Liver (tissue), 10 donors: ENCODE measurements at places on chromosomes 3 and 15.

- no peak for DNase-seq
Observed at GRCh38 chr3:62467966-62468722, 94.8 kb upstream of the FEZF2 start.

DNA sequence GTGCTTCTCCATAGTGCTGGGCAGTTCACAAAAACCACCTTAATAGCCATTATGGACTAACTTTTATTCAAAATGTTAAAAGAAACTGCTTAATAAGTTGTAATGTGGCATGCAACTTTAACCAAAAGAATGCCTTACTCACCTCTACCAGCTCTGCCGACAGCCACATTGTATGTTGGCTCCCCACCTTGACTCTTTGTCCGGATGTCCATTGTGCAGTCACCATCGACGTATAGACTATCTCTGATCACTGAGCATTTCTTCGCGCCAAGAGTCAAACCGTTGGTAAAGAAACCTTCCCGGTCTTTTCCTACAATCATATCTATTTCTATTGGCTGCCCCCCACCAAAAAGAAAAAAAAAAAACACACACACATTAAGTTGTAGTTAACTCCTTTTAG is 2.5 kb downstream of the PFN2 start:
- DNase-seq = no peak

GRCh38 chr3:50146316-50146901 is 8.7 kb upstream of the SEMA3F start:
- DNase-seq = no peak

DNA sequence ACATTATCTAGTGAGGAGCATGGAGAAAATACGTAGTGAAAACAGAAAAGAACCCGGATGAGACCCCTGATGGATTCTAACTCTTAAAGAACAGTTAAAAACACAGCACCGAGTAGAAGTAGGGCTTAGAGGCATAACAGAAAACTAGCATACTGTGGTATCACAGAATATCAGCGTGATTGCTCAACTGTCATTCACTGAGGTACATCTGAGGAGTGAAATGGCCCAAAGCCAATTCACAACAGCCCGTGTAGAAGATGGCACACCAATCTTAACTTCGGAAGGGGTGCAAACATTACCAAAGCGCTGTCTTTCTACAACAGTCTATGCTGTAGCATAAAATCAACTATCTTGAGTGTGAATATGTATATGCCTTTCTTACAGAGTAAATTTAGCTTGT is 1.8 kb downstream of the CLASP2 start:
- no peak for DNase-seq

DNA sequence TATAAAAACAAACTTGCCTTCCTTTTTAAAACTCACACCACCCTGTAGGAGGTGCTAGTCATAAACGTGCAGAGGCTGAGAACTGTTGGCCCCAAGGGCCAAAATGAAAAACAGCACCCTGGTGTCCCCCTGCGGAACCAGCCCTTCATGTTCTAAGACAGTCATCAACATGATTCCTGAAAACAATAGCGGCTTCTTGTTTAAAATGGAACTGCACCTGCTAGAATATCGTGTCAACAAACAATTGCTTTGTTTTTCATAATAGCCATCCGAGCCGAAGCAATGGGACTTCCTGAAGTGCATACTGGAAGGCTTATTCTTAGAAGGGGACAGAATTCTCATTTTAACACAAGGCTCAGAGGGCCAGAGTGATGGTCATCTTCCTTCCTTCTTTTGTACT is 43.7 kb downstream of the MECOM start:
- DNase-seq = no peak

GRCh38 chr3:149340310-149340933 is 7.0 kb upstream of the TM4SF18 start:
- DNase-seq = no peak

- no peak for DNase-seq
Observed at GRCh38 chr3:11716573-11717290, 73.0 kb upstream of the VGLL4 start.

DNA sequence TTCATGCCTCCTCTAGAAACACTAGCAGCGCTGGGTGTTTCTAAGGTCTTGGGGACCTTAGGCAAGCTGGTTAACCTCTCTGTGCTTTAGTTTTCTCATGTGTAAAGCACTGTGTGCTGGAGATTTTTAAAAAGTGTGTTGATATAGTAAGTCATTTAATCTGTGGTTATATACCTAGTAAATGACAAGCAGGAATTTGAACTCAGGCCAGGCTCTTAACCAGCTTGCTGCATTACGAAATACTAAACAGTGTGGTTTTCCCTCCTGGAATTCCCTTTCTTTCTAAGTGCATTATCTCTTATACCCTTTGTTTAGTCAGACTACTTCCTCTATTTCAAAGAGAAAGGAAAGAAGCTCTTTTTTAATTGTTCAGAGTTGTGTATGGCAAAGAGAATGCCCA is 26.5 kb downstream of the NEO1 start:
- DNase-seq = no peak

DNA sequence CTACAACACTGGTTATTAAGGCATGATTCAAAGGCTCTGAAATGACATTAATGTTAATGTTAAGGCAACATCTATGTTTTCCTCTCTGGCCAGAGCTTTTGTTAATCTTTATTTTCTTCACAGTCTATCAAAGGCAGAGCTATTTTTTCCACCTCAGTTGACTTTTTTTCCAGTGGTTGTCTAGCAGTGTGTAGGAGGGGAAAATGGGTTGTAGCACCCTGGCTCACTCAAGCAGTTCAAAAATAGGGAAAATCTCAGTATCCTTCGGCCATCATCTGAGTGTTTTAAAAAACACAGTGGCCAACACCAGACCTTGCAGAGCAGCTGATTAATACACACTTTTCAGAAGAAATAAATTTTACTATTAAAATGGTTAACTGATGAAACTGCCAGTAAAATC is 21.4 kb downstream of the CBLB start:
- no peak for DNase-seq

DNA sequence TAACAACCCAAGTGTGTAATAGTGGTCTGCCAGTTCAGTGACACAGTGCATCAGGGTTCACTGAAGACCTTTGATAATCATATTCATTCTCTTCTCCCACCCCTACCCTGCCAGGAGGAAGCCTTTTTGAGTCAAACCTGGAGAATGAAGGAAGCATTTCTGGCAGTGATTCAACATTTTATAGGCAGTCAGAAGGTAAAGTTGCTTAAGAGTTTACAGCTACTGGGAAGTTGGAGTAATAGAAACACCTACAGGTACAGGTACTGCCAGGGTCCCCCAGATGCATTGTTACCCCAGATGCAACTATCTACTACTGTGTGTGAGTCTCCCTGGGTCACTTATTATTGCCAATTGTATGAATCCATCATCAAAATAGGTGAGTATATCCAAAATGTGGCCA is 146.9 kb upstream of the EIF1B start:
- no peak for DNase-seq

GRCh38 chr15:57045741-57046382 is 127.4 kb downstream of the TCF12 start:
- DNase-seq = no peak

DNA sequence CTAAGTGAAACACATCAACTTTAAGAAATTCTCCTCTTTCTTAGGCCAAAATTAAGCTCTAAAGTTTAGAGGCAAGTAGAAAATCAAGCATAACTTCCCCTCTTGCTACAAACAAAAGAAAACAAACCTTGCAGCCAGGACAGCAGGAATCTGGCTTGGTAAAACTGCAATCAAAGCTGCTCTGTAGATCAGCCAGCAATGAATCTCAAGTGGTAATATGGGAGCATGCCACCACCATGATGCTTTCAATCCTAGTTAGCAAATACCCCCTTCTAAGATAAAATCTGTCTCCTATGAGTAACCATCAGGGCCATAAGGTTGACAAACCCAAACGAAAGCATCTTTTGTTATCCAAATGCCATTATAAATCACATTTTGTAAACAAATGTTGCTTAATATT is 208.3 kb upstream of the PLSCR5 start:
- no peak for DNase-seq

- no peak for DNase-seq
Observed at GRCh38 chr3:150319900-150320299, 88.2 kb upstream of the TSC22D2 start.

DNA sequence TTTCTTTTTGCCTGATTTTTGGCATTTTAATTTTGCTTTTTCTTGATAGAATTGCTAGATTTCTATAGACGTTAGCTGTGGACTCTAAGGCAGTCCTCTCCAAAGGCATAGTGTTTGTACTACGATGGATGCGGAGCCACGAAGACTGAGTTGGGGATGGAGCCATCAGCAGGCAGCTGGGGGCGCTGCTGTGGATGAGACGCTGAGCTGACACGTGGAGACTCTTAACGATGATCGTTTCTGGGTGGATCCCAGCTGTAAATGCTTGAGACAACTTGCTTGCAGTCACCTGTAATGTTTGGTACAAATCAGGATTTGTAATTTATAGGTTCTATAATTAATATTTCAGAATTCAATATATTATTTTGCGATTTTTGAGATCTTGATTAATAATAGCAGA is 13.3 kb upstream of the PPP1R2 start:
- no peak for DNase-seq

DNA sequence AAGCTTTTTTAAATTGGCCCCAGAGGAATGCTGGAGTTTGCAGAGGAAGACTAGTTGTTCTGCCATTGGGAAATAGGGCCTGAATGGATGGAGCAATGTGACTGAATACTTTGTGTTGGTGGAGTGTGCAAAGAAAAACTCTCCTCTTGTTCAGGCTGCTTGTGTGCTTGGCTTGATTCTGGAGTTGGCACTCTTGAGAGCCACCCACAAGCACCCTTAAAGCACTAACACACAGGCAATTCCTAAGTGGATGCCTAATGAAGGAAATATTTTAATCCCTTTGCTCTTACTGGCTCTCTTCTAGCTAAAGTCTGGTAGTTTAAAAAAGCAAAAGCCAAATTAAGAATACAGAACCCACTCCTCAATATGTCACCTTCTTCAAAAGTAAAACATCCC is 304.4 kb upstream of the C2CD4B start:
- DNase-seq = no peak

DNA sequence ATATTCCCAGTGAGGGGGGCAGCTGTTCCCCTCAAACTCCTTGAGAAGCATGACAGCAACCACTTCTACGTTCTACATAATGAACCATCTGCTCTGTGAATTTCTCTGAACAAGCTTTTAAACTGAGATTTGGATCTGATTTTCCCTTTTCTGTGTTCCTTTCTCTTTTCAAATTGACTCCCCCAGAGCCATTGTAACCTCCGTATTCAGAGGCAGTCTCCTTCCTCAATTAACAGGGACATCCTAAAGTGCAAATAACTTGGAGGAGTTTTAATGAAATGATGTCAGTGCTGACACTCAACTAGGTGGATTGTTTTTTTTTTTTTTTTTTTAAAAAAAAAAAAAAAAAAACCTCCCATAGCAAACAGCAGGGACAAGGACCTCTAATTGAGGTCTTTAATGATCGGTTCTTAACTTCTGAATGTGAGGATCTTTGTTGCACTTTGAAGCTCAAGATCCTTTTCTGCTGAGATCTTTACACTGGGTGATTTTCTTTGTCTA is 48.8 kb downstream of the ADAMTS9 start:
- no peak for DNase-seq

DNA sequence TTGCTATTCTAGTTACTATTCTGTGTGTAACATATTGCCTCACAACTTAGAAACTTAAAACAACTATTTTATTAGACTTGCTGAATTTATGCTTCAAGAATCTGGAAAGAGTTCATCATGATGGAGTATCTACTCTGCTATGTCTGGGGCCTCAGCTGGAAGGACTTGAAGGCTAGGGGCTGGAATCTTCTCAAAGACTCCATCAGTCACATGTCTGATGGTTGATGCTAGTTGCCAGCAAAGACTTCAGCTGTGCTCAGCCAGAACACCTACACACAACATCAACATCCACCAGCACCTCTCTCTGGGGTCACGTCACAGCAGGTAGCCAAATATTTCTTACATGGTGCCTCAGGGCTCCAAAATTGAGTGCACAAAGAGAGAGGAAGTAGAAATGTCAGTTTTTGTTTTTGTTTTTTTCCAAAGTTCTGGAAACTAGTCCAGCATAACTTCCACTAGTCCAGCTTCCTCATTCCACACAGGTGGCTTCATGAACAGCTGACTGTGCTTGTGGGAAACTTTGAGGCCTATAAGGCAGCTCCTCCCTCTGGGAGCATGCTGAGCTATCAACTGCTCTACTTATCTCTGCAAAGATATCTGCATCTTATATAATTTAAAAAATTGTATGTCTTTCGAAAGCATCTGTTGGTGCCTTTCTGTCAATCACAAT is 325.4 kb upstream of the AGTR1 start:
- no peak for DNase-seq

DNA sequence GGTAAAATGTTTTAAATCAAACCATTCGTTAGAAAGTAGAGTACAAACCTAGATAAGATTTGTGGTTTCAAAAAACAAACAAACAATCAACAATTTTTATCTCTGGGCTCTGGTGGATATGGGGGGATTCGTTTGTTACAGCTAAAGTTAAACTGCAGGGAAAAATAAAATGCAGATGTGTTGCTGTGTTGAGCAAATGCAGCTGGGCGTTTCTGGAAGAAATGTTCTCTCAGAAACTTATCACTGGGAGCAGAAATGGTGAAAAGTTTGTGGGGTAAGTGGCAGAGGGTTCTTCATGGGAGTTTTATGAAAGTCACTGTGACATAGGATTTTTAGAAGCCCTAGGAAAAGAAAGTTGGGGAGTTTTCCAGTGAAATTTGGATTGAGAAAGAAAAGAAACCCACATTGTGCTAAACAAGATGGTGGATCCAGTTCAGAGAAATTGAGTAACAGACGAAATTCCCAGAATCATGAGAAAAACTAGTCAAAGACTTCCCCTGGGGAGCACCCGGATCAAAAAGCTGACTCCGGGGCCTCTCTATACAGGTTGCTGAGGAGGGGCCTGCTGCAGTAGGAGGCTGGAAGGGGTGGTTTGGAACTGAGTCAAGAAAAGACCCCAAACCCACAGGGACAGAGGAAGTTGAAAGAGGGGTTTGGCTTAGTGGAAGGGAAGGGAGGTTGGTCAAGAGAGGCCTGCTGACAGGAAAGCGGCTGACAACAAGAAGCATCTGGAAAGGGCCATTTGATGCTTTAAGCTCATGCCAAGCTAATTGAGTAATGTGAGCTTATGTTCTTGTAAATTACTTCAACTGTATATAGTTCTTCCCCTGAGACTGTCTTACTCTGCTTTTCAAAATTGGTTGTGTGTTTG is 108.7 kb downstream of the RARB start:
- DNase-seq = no peak

GRCh38 chr15:67340630-67341029 is 86.0 kb downstream of the IQCH start:
- DNase-seq = no peak

GRCh38 chr15:81015621-81016488 is 15.1 kb downstream of the TLNRD1 start:
- DNase-seq = no peak

- no peak for DNase-seq
Observed at GRCh38 chr3:171791692-171792076, 18.6 kb downstream of the PLD1 start.

GRCh38 chr3:17090280-17090983 is 205.7 kb downstream of the PLCL2 start:
- no peak for DNase-seq

- no peak for DNase-seq
Observed at GRCh38 chr3:159501029-159501428, 487.6 kb upstream of the IL12A start.
